Small intestine (tissue), 16 donors: ENCODE measurements at places on chromosomes 3 and 15. TPM values are rescaled to one million over a fixed set of nuclear protein-coding genes. Genes with fewer than 3 reads are reported as not detected.
A peak's percentile ranks its signal among the peaks of the same experiment; 100 is the strongest.

The NAALADL2 gene
- 0.27 TPM for polyA plus RNA-seq

DNA sequence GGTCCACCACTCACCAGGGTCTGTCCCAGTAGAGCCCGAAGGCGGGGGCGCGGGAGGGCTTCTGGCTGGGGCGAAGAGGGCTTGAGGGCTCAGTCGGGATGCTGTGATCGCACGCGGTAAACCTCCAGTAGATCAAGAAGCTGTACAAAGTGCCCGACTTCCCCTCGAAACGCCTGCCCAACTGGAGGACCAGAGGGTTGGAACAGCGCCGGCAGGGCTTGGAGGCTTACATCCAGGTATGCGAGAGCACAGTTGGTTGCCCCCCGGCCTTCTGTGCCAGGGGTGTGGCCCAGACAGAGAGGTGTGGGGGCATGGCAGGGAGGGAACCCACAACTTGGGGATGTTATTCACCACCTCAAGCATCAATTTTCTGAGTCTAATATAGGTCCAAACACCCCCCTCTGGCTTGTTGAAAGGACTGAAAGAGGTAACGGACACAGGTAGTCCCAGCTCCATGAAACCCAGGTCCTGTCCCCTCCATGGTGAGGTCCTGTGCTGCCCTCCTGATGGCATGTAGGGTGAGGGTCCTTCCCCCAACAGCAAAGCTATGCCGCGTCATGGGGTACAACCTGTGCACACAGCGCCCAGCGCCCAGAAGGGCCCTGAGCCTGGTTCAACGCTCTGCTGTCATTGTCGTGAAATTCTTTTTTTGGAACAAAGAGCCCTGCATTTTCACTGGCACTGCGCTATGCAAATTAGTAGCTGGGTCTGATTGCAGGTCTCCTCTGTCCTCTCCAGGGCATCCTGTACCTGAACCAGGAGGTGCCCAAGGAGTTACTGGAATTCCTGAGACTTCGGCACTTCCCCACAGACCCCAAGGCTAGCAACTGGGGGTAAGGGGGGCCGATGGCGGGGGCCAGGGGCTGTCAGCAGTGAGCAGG lies 1.2 kb downstream of the SNX22 start:
- H3K4me1 ChIP-seq: no peaks in the 10 kb centered on the region
- H3K27me3 ChIP-seq: no peaks in the 10 kb centered on the region
- H3K4me3 ChIP-seq: peak overlapping the region; percentile 60
- H3K36me3 ChIP-seq: peaks cover 18% of the 10 kb centered on the region

GRCh38 chr3:11346416-11346815 lies 74.2 kb downstream of the ATG7 start:
- no peak overlapping the region for H3K27ac ChIP-seq
- no peaks in the 10 kb centered on the region for H3K4me1 ChIP-seq
- no peak overlapping the region for H3K4me3 ChIP-seq

DNA sequence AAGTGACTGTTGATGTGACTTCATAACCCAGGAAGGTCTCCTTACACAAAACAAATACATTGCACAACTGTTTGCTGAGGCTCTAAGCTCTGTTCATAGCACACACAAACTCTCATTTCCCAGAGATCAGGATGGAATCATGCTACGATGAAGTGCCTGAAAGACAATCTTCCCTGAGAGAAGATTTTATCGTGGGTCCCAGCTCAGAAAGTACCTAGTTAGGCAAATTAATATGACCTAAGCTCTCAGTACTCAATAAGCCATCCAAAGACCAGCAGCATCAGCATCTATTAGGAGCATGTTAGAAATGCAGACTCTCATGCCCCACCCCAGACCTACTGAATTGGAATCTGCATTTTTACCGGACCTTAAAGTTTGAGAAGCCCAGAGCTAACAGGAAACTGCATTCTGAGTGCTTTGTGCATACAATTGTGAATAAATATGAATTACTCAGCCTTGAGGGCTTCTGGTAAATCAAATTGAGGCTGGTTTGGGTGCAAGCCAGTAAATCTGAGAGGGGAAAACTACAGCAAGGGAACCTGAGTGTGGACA lies 161.5 kb upstream of the C2CD4B start:
- no peaks in the 10 kb centered on the region for H3K36me3 ChIP-seq
- DNase-seq: no peak
- H3K4me1 ChIP-seq: no peaks in the 10 kb centered on the region
- H3K4me3 ChIP-seq: no peak overlapping the region
- no peaks in the 10 kb centered on the region for H3K27me3 ChIP-seq
